HAP-1 (cell line): ENCODE measurements at places on chromosomes 3 and 15.
A peak's percentile ranks its signal among the peaks of the same experiment; 100 is the strongest.

DNA sequence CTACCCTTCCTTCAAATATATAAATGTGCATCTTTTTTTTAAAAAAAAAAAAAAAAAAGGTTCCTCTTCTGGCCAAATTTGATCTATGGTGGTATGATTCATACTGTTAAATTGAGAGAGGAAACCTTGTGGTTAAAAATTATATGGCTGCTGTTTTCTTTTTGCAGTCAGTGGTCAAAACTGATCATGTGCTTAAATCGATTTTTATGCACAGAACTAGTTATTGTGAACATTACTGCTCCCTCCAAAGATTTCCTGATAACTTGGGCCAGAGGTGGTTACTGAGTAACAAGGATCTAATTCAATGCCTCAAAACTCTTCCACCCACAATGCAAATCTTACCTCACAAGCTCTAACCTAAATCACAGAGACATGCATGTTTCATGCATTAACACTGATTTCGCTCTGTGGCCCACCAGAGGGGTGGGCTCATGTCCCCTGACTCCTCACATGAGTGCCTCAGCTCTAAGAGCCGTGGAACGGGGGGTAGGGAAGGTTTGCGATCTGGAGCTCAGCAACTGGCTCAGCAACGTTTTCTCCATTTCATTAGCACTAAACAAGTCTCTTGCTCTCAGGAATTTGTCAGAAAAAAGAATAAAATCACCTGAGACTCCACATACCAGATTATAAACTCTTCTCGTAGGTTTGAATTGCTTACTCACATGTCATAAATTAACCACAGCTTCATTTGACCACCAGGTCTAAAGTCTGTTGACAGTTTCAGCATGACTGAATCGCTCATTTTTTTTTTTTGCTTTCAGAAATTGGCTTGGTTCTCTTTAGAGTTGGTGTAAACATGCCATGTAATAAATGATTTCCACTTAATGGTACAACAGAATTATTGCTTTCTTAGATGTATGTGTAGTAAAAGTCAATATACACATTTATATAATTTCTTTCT, 280.4 kb downstream of the CD47 start:
- DNase-seq, result no peak

DNA sequence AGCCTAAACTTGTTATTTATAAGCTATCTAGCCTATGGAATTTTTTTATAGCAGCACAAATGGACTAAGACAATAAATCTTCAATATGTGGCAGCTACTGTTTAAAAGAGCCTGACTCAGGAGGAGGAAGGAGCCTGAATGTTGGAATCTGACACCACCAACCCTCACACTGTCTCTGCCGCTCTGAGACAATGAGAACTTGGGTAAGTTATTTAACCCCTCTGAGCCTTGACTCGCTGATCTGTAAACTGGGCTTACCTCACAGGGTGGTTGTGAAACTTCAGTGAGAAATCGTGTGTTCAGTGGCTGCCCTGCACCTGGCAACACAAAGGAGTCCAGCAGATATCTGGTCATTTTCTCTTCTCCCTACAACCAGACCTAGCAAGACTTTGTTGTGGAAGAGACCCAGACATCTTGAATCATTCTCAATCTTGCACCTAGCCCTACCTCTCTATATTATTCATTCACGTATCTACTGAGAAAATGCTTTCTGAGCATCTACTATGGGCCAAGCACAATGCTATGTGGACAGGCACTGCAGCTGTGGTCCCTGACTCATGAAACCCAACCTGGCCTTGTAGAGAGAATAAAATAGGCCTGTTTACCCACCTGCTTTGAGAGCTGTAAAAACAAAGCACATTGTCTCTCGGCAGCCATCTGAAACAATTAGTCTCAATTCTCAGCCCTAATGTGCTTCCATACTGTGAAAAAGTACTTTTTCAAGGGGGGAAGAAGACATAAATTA, 81.9 kb upstream of the SLC25A36 start:
- DNase-seq, result no peak

- DNase-seq, result no peak
Measured at GRCh38 chr3:28295898-28296490, 52.5 kb upstream of the ZCWPW2 start.

- peak; percentile 85 for DNase-seq
Measured at GRCh38 chr15:98853161-98853560, 154.4 kb downstream of the PGPEP1L start.

DNA sequence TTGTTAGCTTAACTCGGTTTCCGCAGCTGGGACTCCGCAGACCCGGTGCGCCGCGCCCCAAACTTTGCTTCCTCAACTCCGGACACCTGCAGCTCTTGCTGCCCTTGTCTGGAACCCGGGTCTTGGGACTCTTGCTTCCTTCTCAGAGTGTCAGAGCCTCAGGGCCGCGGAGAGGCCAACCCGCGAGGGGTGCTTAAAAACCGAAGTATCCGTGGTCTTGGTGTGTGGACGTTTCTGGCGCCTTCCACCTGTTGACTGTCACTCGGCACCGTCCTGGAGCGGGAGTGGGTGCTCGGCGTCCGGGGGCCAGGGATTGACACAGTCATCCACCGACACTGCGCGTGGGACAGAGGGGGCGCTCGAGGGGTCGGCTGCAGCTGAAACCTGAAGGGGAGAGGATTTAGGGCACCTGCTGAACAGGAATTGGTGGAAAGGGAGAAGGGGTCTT, 386 bp downstream of the SQOR start:
- DNase-seq, result peak; percentile 81

- no peak for DNase-seq
Measured at GRCh38 chr15:99763827-99764226, 30.6 kb upstream of the LYSMD4 start.

DNA sequence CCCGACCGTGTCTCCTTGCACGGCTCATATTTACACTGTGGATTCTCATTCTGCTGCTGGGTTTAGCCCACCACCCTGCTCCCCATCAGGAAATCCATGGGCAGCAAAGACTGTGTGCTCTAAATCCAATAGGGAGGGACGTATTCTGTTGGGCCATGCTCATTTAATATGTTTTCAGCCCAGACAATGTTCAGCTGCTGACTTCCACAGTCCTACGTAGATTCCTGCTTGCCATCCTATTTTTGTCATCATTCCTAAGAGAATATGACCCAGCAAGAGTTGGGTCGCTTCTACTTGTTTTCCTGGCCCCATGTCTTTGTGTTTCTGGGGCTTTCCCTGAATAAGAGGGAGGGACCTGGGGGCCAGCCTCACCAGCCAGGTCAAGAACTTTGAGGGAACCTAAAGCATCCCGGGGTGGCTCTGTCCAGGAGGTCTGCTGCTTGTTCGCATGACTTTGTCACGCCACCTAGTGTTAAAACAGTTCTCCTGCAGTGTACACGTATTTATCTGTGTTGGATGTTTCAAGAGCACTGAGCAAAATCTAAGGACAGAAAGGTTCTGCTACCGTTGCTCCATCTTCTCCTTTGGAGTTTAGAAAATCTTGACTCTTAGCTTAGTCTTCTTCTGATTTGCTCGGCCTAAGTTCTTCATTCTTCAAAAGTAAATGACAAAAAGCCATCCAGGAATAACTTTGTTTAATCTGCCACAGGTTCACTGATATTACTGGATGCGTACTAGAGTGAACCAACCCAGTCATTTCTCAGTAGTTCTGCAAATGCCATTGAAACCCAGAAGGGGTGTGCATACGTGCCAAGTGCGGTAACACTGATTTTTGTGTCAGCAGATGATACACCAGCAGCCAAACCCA, 79.8 kb upstream of the NR2E3 start:
- DNase-seq, result peak; percentile 81

GRCh38 chr15:70140543-70141375, 43.0 kb upstream of the TLE3 start:
- DNase-seq, result no peak

DNA sequence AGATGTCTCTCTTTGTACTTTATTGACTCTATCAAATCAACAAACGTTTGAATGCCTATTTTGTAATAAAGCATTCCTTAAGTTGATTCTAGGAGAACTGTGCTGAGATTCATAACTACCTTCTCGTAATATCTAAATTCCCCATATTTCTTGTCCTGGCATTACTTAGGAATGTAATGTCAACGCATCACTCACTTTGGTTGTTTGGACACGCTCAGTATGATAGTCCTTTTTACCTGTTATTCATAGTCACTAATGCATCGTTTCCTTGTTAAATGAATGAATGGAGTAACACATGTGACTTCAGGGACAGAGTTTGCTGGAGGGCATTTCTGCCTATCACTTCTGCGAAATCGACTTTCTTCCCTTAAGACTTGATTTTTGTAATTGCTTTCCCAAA, 44.1 kb upstream of the RASGRP1 start:
- no peak for DNase-seq

DNA sequence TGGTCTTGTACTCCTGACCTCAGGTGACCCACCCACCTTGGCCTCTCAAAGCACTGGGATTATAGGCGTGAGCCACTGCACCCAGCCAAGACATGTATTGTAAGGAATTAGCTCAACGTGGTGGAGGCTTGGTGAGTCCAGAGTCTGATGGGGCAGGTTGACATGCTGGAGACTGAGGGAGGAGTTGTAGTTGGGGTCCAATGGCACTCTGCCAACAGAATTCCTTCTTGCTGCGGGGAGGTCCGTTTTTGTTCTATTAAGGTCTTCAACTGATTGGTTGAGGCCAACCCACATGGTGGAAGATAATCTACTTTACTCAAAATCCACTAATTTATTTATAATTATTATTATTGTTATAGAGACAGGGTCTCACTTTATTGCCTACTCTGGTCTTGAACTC, 30.1 kb downstream of the PLA2G4D start:
- no peak for DNase-seq

DNA sequence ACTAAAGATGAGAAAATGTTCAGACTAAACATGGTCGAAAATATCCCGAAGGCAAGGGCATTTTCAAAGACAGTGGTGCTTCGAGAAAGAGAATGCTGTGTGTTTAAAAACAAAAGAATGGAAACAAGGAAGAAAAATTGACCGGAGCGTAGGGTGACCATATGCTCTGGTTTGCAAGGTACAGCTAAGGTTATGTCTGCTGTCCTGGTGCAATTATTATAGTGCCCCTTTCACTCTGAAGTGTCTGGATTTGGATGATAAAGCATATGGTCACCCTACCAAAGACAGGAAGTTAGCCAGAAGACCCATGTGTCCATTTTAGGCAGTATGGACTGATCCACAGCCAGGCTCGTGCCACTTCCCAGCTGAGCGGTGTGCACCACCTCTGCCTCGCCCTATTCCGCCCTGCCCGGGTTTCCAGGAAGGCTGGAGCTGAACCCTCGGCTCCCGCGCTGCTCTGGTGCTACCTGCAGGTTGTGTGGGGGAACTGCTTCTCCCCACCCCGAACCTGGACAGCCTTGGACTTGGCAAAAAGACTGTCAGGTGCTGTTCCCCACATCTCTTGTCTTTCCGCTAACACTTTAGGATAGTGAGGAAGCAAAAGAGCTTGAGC, 25.2 kb downstream of the GOLGA6D start:
- DNase-seq, result peak; percentile 62

GRCh38 chr15:25759421-25759820, 103.7 kb downstream of the ATP10A start:
- DNase-seq, result no peak

GRCh38 chr15:98555173-98555515, 93.2 kb upstream of the IGF1R start:
- no peak for DNase-seq

GRCh38 chr3:100915706-100916495, 77.3 kb downstream of the ABI3BP start:
- DNase-seq, result no peak

DNA sequence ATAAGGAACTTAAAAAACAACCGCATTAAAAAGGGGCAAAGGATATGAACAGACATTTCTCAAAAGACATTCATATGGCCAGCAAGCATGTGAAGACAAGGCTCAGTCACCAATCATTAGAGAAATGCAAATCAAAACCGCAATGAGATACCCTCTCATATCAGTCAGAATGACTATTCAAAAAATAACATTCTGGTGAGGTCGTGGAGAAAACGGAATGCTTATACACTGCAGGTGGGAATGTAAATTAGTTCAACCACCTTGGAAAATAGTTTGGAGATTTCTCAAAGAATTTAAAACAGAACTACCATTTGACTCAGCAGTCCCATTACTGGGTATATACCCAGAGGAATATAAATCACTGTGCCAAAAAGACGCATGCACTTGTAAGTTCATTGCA, 496.6 kb upstream of the SGO1 start:
- no peak for DNase-seq

GRCh38 chr3:127406309-127407025, 118.6 kb upstream of the PRR20G start:
- DNase-seq, result peak; percentile 58

- DNase-seq, result no peak
Measured at GRCh38 chr15:82972990-82973389, 13.0 kb upstream of the RAMAC start.

GRCh38 chr3:38707730-38708129, 58.2 kb upstream of the SCN5A start:
- no peak for DNase-seq
